ENCODE measurements at places on chromosomes 11 and 22.

DNA sequence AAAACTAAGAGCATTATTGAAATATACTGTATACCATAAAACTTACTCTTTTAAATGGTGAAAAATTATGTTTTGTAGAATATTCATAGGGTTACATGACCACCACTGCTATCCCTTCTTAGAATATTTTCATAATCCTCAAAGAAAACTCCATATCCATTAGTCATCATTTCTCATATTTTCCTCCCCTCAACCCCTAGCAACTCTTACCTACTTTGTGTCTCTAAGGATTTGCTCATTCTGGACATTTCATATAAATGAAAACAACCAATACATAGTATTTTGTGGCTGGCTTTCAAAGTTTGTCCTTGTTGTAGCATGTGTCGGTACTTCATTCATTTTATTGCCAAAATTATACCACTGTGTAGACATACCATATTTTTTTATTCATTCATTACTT, 863.8 kb downstream of the KCNA4 start:
- DNase-seq, result no peak

GRCh38 chr11:14308114-14308896, 50.7 kb downstream of the RRAS2 start:
- DNase-seq, result peak; percentile 51

DNA sequence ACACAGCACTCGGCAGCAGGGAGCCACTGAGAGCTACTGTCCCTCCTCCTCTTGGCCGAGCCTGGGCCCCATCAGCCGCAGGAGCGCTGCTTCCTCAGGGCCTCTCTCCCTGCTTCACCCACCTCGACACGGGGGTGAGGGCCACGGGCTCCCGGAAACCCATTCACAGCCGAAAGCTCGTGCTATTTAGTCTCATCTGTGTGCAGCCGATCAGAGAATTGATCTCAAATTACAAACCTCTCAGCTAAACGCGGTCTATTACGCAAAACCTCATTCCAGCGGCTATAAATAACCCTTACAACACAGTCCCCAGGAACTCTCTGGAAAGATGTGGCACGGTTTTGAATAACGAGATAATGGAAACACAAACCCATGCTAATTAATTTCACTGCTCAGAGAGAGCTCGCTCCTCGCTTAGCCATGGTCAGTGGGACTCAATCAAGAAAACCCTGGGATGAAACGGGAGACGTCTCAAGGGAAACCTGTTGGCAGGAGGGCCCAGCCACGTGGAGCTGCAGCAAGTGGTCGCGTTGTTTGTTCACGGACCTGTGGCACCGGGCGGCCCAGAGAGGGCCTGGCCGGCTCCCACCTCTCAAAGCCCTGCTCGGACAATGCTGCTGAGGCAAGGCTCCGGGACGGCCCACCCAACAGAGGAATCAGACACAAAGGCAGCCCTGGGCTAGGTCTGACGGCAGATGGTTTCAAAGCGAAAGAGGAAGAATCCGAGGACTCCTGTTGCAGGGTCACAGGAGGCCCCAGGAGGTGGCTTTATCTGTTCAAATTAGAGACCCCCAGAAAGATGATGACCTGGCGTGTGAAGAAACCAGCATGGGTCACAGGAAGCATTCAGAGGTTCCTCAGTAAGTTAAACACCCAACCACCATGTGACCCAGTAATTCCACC, 210.5 kb downstream of the CTTN start:
- DNase-seq, result peak; percentile 40

- DNase-seq, result no peak
Measured at GRCh38 chr11:82959987-82960778, 58.6 kb downstream of the DDIAS start.

DNA sequence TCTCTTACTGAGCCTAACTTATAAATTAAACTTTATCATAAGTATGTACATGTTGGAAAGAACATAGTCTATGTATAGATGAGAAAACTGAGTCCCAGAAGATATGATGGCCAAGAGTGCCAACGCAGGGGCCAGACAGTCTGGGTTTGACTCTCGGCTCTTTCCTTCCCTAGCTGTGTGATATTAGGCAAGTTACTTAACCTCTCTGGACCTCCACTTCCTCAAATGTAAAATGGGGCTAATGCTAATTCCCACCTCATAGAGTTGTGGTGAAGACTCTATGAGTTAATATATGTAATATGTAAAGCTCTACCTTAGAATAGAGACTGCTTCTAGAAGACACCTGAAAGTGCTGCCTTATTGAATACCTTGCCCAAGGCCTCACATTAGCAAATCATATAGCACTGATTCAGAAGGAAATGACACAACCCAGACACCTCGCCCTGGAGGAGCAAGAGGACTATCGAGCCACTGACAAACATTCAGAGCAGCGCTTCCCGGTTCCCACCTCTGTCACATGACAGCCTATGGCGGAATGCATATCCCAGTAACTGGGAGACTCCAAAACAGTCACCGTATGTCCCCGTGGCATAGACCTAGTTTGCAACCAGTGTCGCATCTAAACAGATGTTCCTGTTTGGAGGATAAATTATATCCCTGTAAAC, 11.3 kb upstream of the CCDC86 start:
- DNase-seq, result no peak

- peak; percentile 76 for DNase-seq
Measured at GRCh38 chr22:39634530-39635405, 64.2 kb downstream of the CACNA1I start.

DNA sequence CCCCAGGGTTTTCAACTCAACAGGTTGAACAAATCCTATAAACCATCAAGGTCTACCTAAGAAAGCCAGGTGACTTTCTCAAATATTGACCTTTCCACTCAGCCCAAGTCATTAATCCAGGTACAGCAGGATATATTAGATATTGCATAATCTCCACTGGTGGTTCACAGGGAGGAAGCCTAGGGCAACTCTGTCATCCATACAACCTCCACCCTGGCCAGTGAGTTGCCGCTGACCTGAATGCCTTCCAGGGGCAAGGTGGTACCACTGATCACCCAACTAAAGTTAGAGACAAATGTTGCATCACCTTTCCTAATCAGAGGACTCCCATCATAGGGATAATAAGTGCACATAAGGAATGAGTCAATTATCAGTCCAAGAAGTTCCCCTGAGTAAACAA, 22.9 kb downstream of the GUCD1 start:
- no peak for DNase-seq

GRCh38 chr11:33778675-33779074, 4.4 kb upstream of the FBXO3 start:
- DNase-seq, result peak; percentile 85

- DNase-seq, result no peak
Measured at GRCh38 chr11:115672412-115672811, 168.2 kb upstream of the CADM1 start.

DNA sequence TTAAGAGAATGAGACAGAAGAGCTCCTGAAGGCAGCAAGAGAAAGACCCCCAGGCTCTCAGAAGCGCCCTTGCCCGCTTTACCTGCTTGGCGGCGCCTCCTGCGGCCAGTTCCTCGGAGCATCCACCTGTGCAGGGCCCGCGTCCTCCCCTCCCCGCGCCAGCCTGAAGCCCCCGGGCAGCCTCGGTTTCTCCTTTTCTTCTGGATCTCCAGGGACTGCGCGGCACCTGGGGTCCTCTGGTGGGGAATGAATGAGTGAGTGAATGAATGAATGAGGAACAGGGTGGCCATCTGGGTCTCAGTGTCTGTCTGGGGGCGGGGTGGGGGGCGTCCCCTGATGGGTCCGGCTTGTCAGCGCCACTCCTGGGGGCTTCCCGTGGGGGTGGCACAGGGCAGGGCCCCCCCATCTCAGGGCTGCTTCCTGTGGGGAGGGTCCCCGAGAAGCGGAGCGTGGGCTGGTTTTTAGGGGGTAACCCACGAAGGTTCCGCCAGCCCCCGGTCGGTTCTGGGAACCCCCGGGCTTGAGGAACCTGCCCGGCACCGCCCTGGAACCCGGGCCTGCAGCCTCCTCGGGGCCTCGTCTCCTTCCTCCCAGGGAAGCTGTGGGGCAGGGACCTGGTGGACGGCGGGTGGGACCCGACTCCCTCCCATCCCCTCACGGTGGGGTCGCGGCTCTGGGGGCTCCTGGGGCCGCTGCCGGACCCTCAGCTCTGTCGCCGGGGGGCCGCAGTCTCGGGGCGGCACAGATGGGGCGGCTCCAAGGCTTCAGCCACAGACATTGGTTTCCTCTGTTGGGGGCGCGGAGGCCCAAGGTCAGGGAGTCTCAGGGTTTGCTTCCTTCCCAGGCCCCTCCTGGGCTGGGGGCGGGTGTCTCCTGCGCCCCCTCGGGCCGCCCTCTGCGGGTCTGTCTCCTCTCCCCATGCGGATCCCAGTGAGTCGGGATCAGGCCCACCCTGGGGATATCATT, 8.3 kb upstream of the KRTAP5-7 start:
- DNase-seq, result no peak

GRCh38 chr11:68418648-68419047, 41.9 kb upstream of the PPP6R3 start:
- DNase-seq, result no peak

DNA sequence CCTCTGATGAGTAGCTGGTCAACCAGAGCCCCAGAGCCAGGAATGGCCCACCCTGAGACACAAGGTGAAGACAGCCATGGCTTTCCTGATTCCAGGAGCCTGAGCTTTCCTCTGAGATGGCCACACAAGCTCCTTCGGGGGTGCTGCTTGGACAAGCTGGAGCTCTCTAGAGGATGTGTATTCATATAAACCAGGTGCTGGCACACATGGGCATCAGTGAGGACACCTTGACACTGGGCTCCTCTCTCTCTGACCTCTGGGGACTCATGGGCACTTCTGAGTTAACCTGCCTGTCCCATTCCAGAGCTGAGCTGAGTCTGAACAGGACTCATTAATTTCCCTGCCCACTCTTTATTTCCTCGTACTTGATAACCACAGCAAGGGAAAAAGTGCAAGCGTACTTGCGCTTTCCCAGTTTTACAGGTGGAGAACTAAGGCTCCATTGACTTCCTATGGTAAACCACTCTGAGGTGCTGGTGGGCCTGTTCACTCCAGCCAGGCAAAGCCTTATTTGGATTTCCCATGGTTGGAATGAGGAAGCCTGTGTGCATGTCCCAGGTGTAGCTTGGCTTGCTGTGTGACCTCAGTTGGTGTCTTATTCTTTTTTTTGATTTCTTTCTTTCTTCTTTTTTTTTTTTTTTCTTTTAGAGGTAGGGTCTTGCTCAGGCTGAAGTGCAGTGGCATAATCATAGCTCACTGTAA, 25.4 kb downstream of the INSC start:
- DNase-seq, result no peak

DNA sequence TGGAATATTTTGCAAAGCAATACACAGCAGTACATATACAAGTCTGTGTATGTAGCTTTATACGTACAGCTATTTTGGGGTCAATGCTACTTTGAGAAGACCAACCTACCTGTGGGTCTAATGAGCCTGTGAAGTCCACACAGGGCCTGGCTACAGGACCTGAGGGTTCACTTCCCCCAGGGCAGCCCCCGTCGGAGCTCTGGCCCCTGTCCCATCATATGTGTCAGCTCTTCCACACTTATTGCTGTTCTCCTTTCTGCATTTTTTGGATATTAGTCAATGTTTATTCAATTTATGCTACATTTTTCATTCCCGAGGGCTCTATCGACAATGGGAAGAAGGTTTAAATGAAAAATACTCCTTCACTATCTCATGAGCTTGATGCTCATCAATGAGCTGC, 1473.6 kb downstream of the BRD1 start:
- no peak for DNase-seq

- DNase-seq, result peak; percentile 93
Measured at GRCh38 chr11:76025068-76025467, 181.2 kb downstream of the WNT11 start.

DNA sequence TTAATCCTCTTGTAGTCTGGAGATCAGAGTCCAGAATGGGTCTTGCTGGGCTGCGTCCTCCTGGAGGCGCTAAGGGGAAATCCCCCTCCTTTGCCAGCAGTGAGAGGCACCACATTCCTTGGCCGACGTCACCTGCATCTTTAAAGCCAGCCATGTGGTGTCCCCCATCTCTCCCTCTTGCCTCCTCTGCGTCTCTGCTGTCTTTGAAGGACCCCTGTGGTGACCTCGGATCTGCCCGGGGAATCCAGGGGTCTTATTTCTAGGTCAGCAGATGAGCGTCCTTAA, 27.2 kb upstream of the PARVB start:
- no peak for DNase-seq

GRCh38 chr11:40445391-40445790, 1014.1 kb downstream of the LRRC4C start:
- peak; percentile 21 for DNase-seq

DNA sequence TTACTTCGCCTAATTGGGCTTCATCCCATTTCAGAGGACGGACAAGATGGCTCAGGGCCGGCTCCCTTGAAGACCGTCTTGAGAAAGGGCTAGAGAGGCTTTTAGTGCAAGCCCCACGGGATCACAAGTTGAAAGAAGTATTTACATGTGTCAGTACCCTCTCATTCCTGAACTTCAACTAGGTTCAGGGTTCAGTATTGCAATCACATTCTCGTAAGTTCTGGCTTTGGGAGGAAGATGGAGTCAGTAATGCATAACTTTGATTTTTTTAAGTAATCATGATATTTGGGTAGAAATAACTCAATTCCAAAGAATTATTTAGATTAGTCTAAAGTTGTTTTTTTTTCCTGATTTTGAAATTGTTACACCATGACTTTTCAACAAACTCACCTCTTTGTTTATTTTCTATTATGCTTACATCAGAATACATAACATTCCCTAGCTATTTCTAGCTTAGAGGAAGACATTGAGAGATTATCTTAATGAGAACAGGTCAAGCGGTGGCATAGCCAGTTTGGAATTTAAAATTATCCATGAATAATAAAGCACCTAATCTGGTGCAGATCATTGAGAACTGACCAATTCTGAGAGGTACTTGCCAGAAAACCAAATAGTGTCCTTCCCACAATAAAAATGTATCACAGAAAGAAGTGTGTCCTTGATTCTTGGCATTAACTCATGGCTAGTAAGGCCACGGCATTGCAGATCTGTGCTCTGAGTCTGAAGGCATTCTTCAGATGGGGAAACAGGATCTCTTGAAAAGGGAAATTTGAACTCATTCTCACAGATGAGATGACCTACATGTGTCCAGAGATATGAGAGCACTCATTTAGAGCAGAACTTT, 92.1 kb upstream of the BLID start:
- DNase-seq, result peak; percentile 89

GRCh38 chr11:70186936-70187335, 16.2 kb upstream of the FADD start:
- no peak for DNase-seq

DNA sequence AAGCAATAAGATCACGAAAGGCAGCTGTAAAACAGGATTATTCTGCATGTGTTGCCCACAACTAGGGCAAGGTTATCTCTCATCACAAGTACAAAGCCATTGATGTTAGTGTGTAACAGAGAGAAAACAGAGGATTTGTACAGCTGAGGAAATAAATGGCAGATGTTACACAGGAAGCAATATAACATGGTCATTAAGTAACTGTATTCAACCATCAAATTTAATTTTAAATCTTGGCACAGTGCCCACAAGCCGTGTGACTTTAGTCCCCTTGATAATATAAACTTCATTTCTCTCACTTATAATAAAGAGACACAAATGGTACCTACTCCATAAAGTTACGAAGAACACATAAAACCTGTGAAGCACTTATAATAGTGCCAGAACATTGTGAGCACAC, 17.3 kb downstream of the OR51E2 start:
- no peak for DNase-seq

- DNase-seq, result peak; percentile 4
Measured at GRCh38 chr11:23727794-23728193, 769.1 kb upstream of the LUZP2 start.

- DNase-seq, result no peak
Measured at GRCh38 chr11:117547195-117547850, 219.7 kb downstream of the CEP164 start.

GRCh38 chr22:47842119-47842518, 1079.7 kb downstream of the TBC1D22A start:
- no peak for DNase-seq

GRCh38 chr22:35834061-35834460, 116.4 kb downstream of the APOL5 start:
- no peak for DNase-seq

- DNase-seq, result no peak
Measured at GRCh38 chr11:13883042-13883441, 79.5 kb upstream of the SPON1 start.
